ENCODE measurements at places on chromosomes 16 and 17. TPM values are rescaled to one million over a fixed set of nuclear protein-coding genes. Genes with fewer than 3 reads are reported as not detected.

The PRRT2 gene
- 0.81 TPM for total RNA-seq

The CES3 gene
- 0.08 TPM for total RNA-seq

- DNase-seq = no peak
Observed at GRCh38 chr16:57087003-57087402, 5.4 kb upstream of the CPNE2 start.

GRCh38 chr16:29906520-29907244, 6.4 kb downstream of the ASPHD1 start:
- DNase-seq = no peak

GRCh38 chr17:61404663-61404912, 4.9 kb downstream of the TBX2 start:
- DNase-seq = no peak

- DNase-seq = no peak
Observed at GRCh38 chr16:23670137-23670776, 8.4 kb upstream of the PLK1 start.

- no peak for DNase-seq
Observed at GRCh38 chr17:41535764-41536481, 7.8 kb upstream of the KRT19 start.

- peak; percentile 39 for DNase-seq
Observed at GRCh38 chr16:2881783-2882649, 999 bp upstream of the FLYWCH2 start.

Measured in SJCRH30 (cell line).